Right lobe of liver (tissue), 6 donors: ENCODE measurements at places on chromosomes 7 and 10.

GRCh38 chr7:16422103-16422435 is 731 bp upstream of the CRPPA start:
- DNase-seq: no peak

DNA sequence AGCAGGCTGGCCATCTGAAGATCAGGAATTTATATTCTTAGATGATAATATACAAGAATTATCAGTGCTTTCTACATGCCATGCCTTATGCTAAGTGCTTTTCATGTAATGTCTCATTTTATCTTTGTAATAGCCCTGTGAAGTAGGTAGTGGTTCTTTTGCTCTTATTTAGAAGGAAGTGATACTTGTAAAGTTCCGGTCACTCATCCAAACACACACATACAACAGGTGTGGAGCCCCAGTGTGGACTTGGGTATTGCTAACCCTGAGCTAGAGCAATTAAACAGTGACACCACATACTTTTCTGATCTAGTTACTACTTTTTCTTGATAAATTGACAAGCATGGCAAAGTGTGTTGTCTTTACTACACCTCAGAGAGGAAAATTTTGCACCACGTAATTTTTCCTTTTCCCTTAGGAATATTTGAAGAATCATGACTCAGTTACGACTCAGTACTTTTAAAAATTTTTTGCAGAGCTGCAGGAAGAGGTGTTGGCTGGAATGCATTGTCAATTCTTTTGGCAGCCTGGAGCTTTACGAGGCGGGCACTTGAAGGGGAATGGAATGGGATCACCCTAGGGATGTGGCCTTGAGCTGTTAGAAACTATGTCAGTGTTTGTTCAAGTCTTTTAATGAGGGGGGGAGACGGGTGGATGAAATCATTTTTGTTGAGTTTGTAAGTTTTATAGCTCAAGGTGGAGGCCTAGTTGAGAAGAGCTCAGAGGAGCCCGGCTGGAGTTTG is 212.5 kb upstream of the CELF2 start:
- no peak for DNase-seq

DNA sequence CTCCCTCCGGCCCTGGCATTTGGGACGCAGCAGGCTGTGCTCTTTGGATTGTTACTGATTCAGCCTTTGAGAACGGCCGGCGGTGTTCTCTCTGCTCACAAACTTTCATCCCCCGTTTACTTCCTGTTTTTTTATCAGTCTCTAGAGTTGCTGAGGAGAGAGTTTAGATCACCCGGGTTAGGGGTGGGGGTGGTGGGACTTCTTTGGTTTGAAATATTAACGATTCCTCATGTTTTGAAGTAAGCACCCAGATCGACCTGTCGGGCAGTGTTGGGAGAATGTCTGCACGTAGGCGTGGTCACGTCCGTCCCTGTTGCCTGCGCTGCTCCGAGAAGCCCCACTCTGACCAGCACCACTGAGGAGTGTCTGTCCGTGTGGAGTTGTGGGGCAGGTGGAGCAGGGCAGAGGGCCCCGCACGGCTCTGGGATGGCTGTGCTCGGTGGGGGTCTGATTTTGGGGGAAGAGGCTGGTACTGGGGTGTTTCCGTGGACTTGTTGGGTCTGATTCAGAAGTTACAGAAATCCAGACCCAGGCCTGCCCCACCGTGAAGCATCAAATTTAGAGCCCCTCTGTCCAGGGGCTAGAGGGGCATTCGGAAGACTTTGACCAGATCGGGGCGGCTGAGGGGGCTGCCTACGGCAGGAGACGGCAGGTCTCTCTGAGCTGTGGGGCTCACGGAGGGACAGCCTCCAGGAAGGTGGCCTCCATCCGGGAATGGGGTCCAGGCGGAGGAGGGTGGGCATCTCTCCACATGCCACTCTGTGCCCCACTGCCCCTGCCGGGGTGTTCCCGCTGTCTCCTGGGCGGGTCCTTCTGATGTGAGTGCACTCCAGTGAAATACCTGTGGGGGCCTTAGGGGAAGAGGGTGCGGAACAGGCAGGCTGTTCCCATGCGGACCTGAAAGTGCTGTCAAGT is 7.4 kb downstream of the INPP5A start:
- no peak for DNase-seq

DNA sequence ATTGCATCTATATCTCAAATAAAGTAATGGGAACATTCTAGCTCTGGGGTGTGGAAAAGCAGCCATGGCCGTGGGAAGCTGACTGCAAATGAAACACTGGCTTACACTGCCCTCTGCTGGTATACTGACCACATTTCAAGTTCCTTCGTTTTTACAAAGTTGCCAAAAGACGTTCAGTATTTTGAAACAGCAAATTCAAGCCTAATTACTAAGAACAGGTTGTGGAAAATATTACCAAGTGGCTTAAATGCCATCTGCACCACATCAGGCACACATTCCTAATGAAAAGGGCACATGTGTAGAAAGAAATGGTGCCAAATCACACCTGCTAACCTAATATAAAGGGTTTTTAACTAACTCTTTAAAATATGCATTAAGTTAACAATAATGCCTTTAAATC is 83.9 kb downstream of the JAZF1 start:
- no peak for DNase-seq

- DNase-seq: no peak
These were observed 814 bp downstream of the MEST start for GRCh38 chr7:130492523-130493274.

DNA sequence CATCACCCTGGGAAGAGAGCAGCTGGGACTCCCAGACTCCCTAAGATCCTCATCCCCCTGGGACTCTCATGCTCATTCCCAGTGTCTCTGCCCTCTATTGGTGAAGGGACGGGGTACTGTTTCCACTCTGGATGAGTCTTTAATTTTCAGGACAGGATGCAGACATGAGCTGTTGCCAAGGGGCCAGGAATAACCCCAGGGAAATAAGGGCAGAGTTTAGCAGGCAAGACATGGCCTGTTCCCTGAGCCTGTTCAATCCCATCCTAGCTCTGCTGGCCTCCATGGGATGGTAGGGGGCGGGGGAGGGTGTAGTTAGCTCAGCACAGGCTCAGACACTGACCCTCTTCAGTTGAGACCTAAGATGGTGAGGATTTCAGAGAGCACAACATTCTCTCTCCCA is 14.0 kb downstream of the C10orf105 start:
- no peak for DNase-seq

DNA sequence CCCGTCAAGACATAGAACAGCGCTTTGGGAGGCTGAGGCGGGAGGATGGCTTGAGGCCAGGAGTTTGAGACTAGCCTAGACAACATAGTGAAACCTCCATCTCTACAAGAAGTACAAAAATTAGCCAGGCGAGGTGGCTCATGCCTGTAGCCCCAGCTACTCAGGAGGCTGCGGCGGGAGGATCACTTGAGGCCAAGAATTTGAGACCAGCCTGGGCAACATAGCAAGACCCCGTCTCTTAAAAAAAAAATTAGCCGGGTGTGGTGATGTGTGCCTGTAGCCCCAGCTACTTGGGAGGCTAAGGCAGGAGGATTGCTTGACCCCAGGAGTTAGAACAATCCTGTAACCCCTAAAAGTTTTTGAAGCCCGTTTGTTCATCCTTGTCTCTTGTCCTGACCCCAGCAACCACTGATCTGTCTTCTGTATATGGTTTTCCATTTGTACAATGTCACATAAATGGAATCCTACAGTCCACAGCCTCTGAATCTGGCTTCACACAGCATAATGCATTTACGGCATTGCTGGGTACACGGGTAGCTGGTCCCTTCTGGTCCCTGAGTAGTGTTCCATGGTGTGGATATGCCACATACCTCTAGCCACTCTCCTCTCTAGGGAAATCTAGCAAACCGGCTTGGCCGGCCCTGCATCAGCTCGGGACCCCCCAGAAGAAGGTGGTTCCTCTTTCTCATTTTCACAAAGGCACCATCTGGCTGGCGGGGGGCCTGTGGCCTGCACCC is 8.4 kb downstream of the GTF2IRD1 start:
- no peak for DNase-seq

- DNase-seq: no peak
These were observed 462.2 kb upstream of the LRRTM3 start for GRCh38 chr10:66463611-66464010.

GRCh38 chr10:131972474-131973071 is 9.2 kb downstream of the BNIP3 start:
- no peak for DNase-seq

GRCh38 chr7:87934699-87935383 is 790 bp downstream of the ADAM22 start:
- DNase-seq: no peak

- no peak for DNase-seq
These were observed 243.2 kb upstream of the TMEM229A start for GRCh38 chr7:124276005-124276622.

DNA sequence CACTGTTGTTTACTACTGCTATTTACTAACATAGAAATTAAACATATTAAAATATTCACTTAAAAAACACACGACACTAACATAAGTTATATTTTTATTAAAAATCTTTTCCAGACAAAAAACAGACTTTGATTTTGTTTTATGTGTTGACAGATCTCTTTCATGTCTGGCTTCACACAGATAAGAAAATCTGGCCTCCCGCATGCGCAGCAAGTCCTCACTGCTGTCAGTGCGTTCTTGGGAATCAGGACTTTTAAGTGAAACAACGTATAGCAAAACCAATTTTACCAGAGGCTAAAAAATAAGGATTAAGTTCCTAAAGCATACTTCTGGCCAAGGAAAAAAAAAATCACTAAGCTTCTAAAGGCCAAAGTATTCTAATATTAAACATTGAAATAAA is 1.2 kb upstream of the IDI1 start:
- DNase-seq: no peak

DNA sequence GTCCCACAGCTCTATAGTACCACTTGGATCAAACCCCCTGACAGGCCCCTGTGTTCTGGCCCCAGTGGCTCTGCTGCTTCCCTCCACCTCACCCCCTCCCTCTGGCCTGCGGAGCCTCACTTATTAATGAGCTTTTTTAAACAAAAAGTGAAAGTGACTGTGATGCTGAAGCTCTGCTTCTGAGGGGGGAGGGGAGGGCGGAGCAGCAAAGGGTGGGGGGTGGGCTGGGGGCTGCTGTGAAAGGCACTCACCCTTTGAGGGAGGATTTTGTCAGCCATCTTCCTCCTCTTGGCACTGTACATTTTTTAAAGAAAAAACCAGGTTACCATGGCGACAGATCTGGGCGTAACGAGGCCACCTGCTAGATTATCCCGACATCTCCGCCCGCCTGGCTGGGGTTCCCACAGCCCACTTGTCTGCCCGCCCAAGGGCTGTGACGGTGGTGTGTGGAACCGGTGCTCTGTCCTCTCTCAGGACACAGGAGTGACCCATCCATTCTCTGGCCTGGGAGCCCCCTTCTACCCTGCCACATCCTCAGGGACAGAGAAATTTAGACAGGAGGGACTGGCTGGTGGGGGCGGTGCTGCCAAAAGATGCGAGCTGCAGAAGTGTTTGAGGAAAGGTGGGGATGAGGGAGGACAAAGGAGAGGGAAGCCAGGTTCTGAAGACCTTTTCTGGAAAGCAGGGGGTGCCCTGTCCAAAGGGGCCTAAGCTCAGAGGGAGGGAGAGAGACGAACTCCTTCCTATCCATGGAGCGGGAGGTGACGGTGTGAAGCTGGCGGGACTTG is 4.9 kb downstream of the SMARCD3 start:
- no peak for DNase-seq

- no peak for DNase-seq
These were observed 957 bp upstream of the SVIL start for GRCh38 chr10:29635711-29636144.

DNA sequence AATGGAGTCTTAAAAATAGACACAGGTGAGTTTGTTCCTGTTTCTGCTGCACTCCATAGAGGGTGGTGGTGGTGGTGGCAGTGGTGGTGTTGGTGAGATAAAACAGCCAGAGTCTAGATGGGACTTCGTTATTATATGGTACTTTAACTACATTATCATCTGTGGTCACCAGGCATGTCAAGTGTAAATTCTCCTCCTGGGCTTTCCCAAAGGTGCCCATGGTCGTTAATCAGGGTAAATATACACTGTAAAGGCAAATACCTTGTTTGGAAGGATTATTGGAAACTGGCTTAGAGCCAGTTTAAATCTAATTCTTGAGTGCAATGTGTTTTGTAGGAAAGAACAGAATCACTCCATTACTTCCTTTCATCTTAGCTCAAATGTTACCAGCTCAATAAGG is 21.5 kb upstream of the COMMD3 start:
- DNase-seq: no peak

GRCh38 chr7:63043657-63044543 is 954.7 kb upstream of the ZNF722 start:
- DNase-seq: no peak

DNA sequence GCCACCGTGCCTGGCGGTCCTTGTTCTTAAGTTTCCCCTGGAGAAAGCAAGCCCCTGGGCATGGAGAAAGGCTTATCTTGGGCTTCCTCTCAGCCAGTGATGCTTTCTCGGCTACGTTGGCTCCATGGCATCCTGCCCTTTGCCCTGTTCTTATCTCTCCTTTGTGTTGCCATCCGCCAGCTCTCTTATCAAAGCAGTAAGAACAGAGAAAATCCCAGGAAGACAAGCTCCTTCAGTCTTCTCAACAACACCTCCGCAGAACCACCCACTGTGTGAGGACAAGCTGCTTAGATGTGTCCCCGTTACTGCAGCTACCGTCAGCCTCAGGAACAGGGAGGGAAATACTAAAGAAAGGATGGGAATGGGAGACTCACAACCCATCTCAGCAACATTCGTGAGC is 3.3 kb downstream of the PLEKHS1 start:
- DNase-seq: no peak

DNA sequence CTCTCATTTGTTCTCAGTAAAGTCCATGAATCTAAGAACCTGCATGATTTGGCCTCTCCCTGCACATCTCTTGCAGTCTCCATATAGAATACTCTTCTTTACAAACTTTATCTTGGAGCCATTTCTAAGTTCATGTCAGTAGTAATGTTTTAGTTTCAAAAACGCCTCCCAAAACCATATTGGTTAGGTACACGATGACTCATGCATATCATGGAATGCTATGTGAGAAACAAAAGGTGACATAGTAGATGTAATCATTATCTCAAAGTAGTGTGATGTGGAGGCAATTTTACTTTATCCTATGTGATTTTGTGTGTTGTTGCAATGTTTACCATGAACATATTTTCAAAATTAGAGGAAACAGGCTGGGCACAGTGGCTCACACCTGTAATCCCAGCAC is 520.7 kb downstream of the KCNMA1 start:
- DNase-seq: no peak

DNA sequence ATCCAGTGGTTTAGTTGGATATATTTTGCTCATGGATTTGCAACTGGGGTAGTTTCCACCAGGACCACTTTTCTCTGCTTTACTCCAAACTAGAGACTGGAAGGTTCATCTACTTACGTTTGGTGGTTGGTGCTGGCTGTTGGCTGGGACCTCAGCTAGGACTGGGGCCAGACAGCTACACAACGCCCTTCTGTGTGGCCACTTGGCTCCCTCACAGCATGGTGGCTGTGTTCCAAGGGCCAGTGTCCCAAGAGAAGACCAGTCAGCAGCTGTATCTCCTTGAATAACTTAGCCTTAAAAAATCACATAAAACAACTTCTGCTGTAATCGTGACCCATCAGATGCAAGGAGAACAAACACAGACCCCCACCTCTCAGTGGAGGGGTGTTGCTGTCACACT is 4.2 kb upstream of the KCNH2 start:
- no peak for DNase-seq
